NCI-H1930 (cell line): ENCODE measurements at places on chromosomes 5 and 9.

- DNase-seq, result peak; percentile 24
Observed at GRCh38 chr9:97740848-97741821, 44.0 kb upstream of the XPA start.

- DNase-seq, result no peak
Observed at GRCh38 chr9:80020530-80020929, 448.8 kb downstream of the TLE4 start.

- no peak for DNase-seq
Observed at GRCh38 chr5:14577079-14577725, 4.4 kb upstream of the OTULINL start.

DNA sequence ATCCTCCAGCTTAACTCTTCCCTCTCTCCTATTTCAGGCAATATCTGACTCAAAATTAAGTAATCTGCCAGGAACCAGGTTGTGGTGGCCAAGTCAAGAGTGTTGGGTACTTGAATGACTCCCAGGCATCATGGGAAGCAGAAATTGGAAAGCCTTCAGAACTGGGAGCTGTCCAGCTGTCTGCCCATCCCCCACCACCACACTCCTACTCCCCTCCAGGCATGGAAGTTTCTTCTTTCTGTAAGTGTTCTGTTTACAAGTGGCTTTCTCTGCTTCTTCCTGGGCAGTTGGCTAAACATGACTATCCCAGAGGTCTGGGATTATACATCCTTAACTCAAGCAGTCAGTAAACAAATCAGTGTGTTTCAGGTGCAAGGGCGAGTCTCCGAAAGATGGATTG, 14.6 kb upstream of the PBX3 start:
- DNase-seq, result no peak

DNA sequence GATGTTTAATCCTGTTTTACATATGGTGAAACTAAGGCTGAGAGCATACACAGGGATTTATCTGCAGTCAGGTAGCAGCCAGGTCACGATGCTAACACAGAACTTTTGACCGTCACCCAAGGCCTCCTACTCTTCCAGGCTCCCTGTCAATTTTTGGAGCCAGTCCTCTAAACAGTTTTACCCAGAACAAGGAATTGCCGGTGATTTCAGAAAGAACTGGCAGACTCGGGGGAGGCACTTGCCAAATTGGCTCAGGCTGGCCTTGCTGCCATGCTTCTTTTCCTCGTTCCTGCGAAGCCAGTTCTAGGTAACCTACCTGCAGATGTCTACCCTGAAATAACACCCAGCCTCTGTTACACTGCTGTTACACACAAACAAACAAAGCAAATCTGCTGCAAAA, 21.2 kb downstream of the GRIA1 start:
- DNase-seq, result no peak

DNA sequence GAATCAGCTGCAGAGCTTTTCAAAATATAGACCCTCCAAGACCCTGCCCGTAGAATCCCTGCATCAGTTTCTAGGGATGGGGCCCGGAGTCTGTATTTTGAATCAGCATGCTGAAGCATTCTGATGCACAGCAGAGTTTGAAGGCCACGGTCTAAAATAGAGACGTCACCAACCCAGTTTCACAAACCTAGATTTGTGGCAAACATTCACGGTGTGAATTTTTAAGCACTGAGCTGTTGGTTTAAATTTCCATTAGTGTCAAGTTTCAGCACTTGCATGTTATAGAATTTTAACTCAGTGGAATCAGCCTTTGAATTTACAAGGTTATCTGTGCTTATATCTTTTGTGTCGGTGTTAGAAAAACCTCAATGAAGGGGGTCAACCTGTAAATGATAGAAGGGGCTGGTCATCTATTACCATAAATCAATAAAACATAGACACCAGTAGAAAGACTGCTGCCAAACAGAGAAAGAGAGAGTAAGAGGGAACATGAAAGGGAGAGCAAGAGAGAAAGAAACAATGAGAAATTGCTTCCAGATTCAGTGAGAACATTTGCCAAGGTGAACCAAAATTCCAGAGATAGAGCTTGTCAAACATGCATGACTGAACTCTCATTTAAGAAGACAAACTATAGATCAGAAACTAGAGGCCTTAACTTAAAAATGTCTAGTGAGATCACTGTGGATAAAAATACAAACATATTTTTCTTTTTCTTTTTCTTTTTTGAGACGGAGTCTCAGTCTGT, 414.9 kb downstream of the ZSWIM6 start:
- no peak for DNase-seq

- no peak for DNase-seq
Observed at GRCh38 chr9:71683598-71684235, 84.6 kb downstream of the CEMIP2 start.

DNA sequence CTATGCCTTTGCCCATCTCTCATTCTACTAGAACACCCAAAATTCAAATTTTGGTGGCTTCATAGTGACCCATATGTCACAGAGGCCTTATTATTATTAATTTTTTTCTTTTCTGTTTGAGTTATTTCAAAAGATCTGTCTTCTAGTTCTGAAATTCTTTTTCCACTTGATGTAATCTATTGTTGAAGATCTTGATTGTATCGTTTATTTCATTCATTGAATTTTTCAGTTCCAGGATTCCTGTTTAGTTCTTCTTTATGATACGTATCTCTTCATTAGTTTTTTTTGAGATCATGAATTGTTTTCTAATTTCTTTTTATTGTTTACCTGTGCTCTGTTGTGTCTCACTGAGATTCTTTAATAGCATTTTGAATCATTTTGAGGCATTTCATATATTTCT, 24.6 kb upstream of the APBA1 start:
- no peak for DNase-seq

GRCh38 chr9:84804951-84805694, 135.6 kb downstream of the NTRK2 start:
- no peak for DNase-seq

DNA sequence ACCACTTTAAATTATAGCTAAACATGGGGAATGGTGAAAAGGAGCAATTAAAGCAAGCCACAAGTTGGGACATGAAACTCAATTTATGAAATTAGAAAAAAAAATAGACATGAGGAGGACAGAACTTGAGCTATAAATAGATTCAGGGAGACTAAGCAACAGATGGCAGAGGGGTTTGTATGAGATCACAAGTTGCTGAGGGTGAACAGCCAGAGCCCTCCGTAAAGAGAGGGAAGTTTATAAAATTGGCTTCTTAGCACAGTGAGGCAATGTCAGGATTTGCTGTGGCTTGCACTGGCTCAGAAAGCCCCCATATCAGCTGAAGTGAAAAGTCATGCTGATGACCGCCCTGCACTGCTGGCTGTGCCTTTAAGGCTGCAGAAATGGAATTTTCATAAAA, 443.4 kb upstream of the CD180 start:
- no peak for DNase-seq

GRCh38 chr5:109769597-109770291, 80.0 kb downstream of the MAN2A1 start:
- DNase-seq, result no peak

DNA sequence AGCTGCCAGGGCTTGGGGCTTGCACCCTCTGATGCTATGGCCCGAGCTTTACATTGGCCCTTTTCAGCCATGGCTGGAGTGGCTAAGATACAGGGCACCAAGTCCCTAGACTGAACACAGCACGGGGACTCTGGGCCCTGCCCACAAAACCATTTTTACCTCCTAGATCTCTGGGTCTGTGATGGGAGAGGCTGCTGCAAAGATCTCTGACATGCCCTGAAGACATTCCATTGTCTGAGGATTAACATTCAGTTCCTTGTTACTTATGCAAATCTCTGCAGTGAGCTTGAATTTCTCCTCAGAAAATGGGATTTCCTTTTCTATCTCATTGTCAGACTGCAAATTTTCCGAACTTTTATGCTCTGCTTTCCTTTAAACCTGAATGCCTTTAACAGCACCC, 337.0 kb upstream of the SMC2 start:
- DNase-seq, result no peak

GRCh38 chr5:145158730-145159129, 676.4 kb downstream of the PRELID2 start:
- no peak for DNase-seq

GRCh38 chr5:142466195-142466971, 141.6 kb upstream of the SPRY4 start:
- no peak for DNase-seq

DNA sequence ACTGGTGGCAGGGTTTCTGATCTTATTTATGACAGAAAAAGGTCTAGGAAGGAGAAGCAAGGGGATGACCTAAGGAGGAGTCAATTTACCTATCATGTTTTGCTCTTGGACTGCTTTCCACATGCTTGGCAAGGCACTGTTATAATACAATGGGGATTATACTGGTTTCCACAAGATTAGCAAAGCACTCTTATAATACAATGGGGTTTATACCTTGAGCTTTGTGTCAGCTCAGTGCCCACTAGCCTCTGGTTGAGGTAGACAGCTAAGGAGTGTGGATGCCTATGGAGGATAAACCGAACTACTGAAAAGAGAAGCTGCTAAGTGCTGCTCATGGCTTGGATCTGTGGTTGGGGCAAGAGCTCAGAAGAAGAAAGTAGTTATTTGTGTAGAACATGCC, 68.7 kb downstream of the MRPS27 start:
- no peak for DNase-seq

DNA sequence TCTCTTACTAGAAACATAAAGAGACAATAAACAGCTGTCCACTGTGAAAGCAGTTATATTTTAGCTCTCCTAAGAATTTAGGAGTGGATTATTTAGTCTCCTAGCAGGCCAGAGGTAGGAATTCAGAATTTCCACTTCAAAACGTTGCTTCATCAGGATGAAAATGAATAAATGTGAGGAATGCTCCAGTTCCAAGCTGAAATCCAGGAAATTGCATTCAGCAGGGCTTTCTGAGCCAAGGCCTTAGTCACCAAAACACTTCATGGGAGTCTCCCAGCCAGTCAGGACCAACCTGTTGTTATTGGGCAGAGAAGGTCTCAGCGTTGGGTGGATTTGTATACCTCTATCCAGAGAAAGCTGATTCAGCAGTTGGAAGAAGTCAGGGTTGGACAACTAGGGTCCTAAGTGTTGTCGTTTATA, 1040.3 kb downstream of the TLE1 start:
- DNase-seq, result no peak

DNA sequence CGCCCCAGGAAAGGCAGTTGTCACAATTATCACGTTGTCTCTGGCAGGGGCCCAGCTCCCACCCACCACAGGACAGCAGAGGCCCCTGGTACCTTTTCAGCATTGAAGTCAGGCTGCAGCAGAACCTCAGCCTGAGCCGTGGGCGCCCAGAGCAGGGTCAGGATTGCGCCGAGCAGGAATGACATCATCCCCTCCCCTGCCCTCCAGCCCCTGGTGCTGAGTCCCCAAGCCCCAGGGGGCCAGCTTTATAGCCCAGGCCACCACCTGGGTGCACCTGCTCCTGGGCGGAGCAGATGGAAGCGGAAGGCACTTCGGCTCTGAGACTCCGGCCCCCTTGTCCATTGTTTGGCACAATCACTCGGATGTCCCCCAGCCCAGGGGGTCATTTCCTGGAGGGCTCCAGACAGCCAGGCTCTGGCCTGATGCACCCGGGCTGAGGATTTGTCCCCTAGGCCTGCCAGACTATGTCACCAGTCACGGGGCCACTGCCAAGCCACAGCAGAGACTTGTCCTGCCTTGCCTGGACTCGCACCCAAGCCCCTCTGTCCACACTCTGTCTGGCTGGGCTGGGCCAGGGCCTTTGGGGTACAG, at the start of gene LCN15:
TSS of gene LCN15 (minus strand) at position 218 of the 591 bp plus-strand sequence. CDS start at position 188, 30 bp downstream.
- no peak for DNase-seq

DNA sequence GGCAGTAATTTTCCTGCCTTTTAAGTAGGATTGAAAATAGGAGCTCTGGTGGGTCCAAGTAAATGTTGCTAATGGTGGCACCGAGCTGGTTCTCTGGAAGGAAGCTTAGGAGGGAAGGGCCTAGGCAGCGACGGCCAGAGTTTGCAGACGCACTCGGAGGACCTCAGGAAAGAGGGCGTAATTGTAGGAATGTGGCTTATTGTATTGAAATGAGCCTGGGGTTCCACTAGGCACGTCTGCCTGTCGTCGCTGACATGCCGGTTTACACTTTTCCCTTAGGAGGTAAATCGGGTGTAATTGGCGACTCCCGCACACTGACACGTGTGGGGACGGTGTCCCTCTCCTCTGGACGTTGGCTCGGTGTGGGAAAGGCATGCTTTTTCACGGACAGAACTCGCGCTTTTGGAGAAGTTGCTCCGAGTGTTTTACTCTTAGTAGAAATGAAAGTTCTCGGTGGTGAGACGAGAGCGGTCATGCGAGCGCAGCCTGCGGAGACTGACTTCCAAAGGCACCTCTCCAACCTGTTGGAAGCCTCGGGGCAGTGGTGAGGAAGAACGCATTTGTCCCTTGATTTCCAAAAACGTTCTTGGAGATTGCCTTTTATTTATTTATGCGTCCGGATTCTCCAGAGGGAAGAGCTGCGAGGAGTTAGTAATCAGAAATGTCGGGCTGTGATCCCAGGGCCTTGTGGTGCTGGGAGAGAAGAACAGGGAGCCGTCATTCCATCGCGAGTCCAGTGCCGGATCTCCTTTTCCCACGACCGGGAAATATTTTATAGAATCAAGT, 1.3 kb downstream of the NR4A3 start:
- no peak for DNase-seq

DNA sequence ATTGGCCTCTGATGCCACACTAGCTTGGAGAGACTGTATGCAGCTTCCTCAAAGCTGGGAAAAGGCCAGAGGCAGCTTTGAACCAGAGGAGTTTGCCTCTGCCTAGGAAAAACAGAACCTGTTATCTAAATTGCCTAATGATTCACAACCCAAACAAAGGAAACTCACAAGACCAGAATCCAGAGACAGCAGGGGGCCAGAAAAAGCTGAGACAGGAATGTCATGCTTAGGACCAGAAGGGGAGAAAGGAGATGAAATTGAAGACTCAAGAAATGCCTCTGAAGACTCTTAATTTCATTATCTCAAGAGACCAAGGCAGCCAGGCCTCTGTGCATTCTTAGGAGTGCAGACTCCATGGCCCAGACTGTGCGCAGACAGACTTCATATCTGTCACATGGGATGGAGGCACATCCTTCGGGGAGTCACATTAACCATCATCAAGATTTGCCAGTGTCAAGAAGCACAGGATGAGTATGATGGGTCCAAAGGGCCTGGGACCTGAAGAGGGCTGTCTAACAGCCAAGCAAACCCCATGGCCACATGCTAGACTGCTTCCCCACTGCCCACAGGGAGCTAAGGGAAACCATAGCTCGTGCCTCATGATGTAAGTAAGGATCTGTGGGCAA, 57.3 kb downstream of the ARSB start:
- no peak for DNase-seq

DNA sequence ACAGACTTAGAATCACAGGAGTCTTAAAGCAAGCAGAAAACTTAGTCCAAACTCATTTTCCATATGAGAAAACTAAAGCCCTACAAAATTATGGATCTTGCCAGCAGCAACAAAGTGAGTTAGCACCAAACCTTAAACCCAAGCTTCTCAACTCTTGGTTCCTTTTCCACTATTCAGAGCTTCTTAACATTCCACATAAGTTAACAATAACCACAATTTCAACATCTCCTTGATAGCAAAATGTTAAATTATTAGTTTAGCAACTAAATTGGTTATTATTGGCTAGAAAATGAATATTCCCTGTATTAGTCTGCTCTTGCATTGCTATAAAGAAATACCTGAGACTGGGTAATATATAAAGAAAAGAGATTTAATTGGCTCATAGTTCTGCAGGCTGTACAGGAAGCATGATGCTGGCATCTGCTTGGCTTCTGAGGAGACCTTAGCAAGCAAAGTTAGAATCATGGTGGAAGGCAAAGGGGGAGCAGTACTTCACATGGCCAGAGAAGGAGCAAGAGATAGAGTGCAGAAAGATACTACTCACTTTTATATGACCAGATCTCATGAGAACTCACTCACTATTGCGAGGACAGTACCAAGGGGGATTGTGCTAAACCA, 26.2 kb upstream of the ARSB start:
- no peak for DNase-seq
